Activated CD4-positive, CD25-positive, alpha-beta regulatory T cell treated with anti-CD3 and anti-CD28 coated beads, Interleukin-2, amount 50 U/mL, for 24 hours (primary cell): ENCODE measurements at places on chromosomes 5 and 9.

- no peak for ATAC-seq
Measured at GRCh38 chr9:12790001-12790400, 15.2 kb downstream of the LURAP1L start.

DNA sequence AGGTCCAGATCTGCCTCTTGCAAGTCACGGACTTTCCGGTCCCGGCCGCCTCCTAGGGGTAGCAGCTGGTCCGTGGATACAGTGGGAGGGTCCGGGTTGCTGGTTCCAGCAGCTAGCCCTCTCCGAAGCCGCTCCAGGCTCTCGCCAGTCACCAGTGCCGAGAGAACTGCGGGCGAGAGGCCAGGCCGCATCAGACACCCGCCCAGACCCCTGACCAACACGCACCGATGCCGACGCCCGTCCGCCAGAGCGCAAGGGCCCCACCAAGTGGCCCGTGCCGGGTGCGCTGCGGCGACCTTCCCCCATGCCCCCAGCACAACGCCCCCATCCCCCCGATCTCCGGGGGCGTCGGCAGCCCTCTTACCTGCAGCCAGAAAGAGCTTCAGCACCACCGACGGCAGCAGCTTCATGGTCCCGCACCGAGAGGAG, 470 bp downstream of the HBEGF start:
- no peak for ATAC-seq

DNA sequence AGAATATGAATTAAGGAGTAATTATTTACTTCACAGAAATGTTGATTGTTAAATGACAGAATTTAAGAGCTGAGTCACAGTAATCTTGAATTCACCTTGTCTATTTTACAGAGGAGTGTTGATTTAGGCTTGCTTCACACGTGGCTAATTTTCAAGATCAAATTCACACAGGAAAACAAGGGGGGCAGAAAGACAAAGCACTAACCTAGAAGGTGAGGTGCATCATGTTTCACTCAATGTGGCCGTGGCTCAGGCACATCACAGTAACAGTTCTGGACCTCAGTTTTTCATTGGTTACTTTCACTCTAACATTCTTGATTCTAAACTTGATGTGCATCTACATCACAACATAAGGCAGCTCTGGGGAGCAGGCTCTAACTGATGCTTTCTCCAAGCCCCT, 69.6 kb upstream of the GNAQ start:
- no peak for ATAC-seq

- ATAC-seq, result no peak
Measured at GRCh38 chr5:59893429-59894227, at the start of gene PDE4D. PDE4D (minus strand) TSS chr5:59893726.

DNA sequence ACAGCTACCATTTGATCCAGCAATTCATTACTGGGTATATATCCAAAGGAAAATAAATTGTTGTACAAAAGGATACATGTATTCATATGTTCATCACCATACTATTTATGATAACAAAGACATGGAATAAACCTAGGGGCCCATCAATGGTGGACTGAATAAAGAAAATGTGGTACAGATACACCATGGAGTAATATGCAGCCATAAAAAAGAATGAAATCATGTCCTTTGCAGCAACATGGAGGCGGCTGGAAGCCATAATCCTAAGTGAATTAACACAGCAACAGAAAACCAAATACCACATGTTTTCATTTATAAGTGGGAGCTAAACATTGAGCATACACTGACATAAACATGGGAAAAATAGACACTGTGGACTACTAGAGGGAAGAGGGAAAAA, 37.1 kb downstream of the FNIP1 start:
- no peak for ATAC-seq

DNA sequence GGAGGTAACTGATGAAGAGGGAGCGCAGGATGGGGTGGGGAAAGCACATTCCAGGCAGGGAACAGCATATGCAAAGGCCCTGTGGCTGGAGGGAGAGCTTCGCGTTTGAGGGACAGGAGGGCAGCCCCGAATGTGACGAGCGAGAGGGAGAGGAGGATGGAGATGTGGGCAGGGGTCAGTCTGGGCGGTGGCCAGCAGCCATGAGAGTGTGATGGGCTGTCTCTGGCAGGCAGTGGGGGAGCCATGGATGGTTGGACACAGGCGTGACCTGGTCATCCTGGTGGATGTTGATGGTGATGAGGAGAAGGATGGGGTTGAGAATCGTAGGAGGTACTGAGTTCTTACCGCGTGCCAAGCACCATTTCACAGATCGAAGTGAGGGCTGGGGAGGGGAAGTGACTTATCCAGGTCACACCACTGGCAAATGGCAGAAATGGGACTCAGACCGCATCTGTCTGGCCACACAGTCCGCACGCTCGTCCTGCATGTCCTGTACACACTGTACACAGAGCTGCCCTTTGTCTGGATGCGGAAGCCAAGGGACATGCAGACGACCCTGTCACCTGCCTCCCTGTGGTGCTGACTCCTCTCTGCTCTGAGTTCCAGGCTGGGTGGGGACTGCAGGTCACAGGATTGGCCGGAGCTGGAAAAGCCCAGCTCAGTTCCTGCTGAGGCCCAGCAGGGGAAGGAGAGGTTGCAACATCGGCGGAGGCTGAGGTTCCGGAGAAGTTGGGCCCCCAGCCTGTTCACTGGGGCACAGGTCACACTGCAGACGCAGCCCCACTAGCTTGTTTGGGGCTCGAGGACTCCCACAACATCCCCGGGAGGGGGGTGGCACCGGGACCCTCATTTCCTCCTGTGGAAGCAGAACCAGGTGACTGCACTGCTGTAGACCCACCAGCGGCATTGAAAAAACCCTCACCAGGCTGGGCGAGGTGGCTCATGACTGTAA, 165.6 kb upstream of the IER5L start:
- no peak for ATAC-seq

DNA sequence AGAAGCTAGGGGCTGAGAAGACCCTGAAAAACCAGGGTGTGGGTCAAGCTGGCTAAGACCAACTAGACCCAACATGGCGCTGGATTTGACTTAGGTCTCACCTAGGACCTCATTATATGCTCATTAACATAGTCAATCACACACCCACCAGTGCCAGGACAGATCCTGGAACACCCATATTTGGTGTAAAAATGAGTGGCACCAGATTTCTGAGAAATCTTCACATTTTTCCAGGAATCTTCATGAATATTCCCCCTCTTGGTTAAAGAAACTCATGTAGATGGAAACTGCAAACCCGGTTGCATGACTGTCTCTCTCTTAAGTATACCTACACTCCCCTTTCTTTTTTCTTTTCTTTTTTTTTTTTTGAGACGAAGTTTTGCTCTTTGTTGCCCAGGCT, 17.9 kb upstream of the RAB14 start:
- no peak for ATAC-seq

- ATAC-seq, result no peak
Measured at GRCh38 chr9:14325147-14325546, 11.2 kb upstream of the NFIB start.
